ENCODE measurements at places on chromosomes 2 and 18. TPM values are rescaled to one million over a fixed set of nuclear protein-coding genes. Genes with fewer than 3 reads are reported as not detected.

IL36B gene
- total RNA-seq: not detected

CYBRD1 gene
- 26.0 TPM for total RNA-seq

SERPINB4 gene
- total RNA-seq: not detected

KIF5C gene
- total RNA-seq: 0.29 TPM

ARHGAP25 gene
- total RNA-seq: 5.2 TPM

RUFY4 gene
- total RNA-seq: 0.29 TPM

OR6B2 gene
- total RNA-seq: not detected

CYP27C1 gene
- total RNA-seq: not detected

SMAD2 gene
- total RNA-seq: 37.6 TPM

IL36G gene
- not detected for total RNA-seq

KCNF1 gene
- 1.3 TPM for total RNA-seq

RMDN2 gene
- 1.6 TPM for total RNA-seq

PSMA8 gene
- not detected for total RNA-seq

SLC4A3 gene
- total RNA-seq: 0.10 TPM

CFC1 gene
- total RNA-seq: not detected

HNMT gene
- 6.2 TPM for total RNA-seq

PTH2R gene
- not detected for total RNA-seq

UNC80 gene
- total RNA-seq: not detected

ALPP gene
- not detected for total RNA-seq

ALK gene
- total RNA-seq: not detected

AGAP1 gene
- 13.2 TPM for total RNA-seq

ERBB4 gene
- total RNA-seq: under 0.01 TPM

WNT6 gene
- total RNA-seq: not detected

AMER3 gene
- not detected for total RNA-seq

ONECUT2 gene
- under 0.01 TPM for total RNA-seq

LAMA3 gene
- total RNA-seq: 6.5 TPM

PRKAG3 gene
- not detected for total RNA-seq

ITGB6 gene
- total RNA-seq: under 0.01 TPM

PLB1 gene
- 0.33 TPM for total RNA-seq

KCTD18 gene
- 8.6 TPM for total RNA-seq

ARHGAP15 gene
- not detected for total RNA-seq

SPATA3 gene
- not detected for total RNA-seq

CD8B2 gene
- total RNA-seq: not detected

ABCB11 gene
- 0.98 TPM for total RNA-seq

SATB2 gene
- 1.3 TPM for total RNA-seq

TCF7L1 gene
- total RNA-seq: 8.3 TPM

MTLN gene
- total RNA-seq: 36.6 TPM

PTPN2 gene
- total RNA-seq: 22.5 TPM

Data from vein endothelial cell (primary cell).